ENCODE measurements at places on chromosomes 16 and 17.

DNA sequence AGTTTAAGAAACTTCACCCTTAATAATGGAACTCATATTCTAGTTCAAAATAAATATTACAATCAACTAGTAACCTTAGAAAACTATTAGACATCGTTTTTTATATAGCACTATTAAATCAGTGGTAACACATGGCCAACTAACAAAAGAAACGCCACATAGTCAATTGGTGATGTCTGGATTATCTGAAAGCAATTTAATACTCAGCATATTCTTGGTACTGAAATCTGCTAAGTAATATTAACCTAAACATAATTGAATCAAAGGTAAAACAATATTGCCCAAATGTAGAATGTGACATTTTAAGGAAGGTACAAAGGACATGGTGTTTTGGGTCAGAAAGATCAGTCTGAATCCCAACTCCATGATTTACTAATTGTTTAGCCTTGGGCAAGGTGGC lies 11.1 kb upstream of the RSL1D1 start:
- no peak overlapping the region for H3K27ac ChIP-seq
- no peak overlapping the region for H3K4me3 ChIP-seq
- H3K27me3 ChIP-seq: no peaks in the 10 kb centered on the region
- no peaks in the 10 kb centered on the region for H3K4me1 ChIP-seq
- no peak for DNase-seq
- H3K36me3 ChIP-seq: no peaks in the 10 kb centered on the region

DNA sequence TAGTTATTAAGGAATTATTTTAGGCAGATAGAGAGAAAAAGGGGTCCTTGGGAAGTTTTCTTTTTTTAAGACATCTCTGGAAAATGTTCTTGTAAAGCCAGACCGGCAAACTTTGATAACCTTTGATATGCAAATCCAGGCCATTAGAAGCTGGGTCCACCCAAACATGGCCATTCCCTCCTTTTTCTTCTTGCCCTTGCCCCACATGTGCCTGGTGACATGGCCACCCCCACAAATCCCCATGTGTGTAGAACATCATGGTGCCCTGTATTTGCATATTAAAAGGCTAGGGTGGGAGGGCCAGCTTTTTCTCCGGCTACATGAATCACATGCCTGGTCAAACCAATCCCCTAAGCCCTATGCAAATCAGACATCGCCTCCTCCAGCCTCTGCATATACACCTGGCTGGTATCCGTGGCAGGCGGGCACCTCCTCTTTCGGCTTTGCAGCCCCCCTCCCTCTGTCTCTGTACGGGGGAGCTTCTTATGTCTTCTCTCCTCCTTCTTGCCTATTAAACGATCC lies 43.9 kb upstream of the LYRM9 start:
- H3K36me3 ChIP-seq: no peaks in the 10 kb centered on the region
- H3K4me3 ChIP-seq: no peak overlapping the region
- no peaks in the 10 kb centered on the region for H3K27me3 ChIP-seq
- no peaks in the 10 kb centered on the region for H3K4me1 ChIP-seq
- no peak for DNase-seq

DNA sequence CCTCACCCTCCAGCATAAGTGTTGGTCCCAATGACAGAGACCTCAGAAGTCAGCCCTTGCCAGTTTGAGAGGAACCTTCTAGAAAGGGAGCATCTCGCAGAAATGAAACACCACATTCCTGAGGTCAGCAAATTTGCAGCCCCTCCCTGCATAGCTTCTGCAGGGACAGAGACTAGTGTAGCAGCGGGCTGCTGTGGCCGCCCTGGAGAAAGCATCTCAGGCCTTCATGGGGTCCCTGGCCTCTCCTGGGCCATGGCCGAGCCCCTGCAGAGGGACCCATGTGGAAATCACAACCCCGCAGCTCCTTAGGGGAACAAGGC lies 11.4 kb downstream of the HS3ST6 start:
- peaks cover 28% of the 10 kb centered on the region for H3K27me3 ChIP-seq
- H3K4me3 ChIP-seq: no peak overlapping the region
- H3K27ac ChIP-seq: no peak overlapping the region
- peaks cover 34% of the 10 kb centered on the region for H3K4me1 ChIP-seq

DNA sequence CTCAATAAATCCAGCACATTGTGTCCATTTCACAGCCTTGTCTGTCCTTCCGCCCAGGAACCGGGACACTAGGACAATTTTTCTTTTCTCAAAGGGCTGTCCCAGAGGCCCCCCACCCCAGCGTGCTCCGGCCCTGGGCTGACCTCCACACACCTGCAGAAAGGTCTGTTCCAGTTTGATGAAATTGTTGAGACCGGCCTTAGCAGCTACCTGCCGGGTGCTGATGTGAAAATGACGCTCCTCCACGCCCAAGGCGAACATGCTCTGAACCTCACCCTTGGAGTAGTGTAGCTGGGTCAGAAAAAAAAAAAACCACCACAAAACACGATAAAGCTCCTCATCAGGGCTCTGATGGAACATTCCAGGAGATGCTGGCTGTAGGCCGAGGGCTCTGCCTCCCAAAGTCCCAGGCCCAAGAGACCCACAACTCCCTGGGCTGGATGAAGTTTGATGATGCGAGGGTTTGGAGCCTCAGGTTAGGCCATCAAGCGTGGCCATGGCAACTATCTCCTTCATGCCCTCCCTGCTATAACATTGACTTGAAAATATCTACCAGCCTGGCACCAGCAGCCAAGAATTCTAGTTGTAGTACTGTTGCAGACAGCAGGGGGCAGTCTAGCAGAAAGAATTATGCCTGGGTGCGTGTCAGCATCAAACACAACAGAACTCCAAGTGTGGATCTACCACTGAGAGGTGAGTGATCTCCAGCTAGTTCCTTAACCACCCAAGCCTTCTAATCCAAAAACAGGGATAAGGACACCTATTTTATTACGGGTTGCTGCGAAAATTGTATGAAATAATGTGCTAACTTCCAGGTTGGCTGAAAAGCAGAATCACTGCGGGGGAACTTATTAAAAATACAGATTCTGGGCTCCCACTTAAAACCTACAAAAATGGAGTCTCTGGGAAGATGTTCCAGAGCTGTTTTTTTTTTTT lies 62.1 kb downstream of the RMI2 start:
- no peak overlapping the region for H3K4me3 ChIP-seq
- peaks cover 4% of the 10 kb centered on the region for H3K4me1 ChIP-seq
- H3K27ac ChIP-seq: no peak overlapping the region
- no peak for DNase-seq
